Ovary (tissue), 10 donors: ENCODE measurements at places on chromosomes 3 and 15.

GRCh38 chr3:33980252-33980651 is 181.8 kb downstream of the PDCD6IP start:
- no peak for DNase-seq

DNA sequence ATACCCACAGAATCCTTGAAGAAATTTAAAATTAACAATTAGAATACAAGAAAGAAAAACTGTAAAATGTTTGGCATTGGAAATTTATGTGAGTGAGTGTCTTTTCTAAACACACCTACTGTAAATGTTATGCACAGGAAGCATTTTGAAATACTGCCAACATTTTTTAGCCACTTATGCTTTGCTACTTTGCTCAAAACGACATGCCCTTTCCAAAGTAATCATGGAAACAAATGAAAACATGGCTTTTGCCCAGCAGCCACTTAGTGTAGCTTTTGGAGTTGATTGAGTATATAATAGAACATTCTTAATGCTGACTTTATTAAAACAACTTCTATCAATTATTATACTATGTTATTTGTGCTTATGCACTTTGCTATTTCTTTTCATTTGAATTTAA is 823.0 kb downstream of the CADM2 start:
- DNase-seq: no peak

GRCh38 chr3:185151964-185152409 is 873 bp downstream of the C3orf70 start:
- no peak for DNase-seq

GRCh38 chr3:172517859-172518466 is 5.3 kb downstream of the TNFSF10 start:
- no peak for DNase-seq

- DNase-seq: no peak
These were observed 456.2 kb upstream of the THBS1 start for GRCh38 chr15:39124553-39125171.

GRCh38 chr3:17028363-17028762 is 143.6 kb downstream of the PLCL2 start:
- no peak for DNase-seq

- DNase-seq: peak; percentile 31
These were observed 561 bp downstream of the SIDT1 start for GRCh38 chr3:113532698-113533533.

DNA sequence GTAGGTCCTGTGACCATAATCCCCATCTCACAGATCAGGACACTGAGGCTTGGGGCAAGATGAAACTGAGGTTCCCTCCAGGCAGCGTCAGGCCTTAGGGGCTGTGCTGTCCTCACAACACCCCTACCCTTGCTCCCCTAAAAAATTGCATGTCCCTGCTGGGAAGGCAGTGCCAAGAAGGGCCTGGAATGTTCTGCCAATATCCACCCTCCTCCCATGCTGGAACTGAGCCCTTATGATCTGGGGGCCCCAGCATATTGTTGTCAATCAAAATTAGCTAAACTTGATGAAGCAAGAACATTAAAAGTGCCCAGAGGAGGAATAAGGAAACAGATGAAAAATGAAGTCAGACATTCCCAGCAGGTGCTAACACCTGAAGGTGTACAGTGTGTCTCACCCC is 13.4 kb upstream of the RTP3 start:
- DNase-seq: no peak

- DNase-seq: no peak
These were observed 39.7 kb upstream of the ZNF280D start for GRCh38 chr15:56772868-56773639.
